Stimulated activated CD4-positive, alpha-beta T cell treated with anti-CD3 and anti-CD28 coated beads, TNF-alpha, amount 100 ng/mL, for 4 hours (primary cell): ENCODE measurements at places on chromosomes 7 and 10.

DNA sequence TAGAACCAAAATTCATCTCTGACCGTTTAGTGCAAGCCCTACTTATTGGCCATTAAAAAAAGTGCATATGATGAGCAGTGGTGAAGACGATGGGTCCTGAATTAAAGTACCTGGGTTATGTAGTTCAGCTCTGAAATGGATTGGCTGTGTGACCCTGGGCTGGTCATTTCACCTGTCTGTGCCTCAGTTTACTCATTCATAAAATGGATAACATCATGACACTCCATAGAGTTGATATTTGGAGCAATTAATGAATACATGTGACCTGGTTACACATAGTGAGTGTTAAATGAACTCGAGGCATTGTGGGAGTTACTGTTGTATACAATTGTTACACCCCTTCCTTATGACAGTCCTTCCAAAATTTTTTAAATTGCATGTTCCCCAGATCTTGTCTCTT, 9.1 kb downstream of the MAP3K8 start:
- DNase-seq: no peak

DNA sequence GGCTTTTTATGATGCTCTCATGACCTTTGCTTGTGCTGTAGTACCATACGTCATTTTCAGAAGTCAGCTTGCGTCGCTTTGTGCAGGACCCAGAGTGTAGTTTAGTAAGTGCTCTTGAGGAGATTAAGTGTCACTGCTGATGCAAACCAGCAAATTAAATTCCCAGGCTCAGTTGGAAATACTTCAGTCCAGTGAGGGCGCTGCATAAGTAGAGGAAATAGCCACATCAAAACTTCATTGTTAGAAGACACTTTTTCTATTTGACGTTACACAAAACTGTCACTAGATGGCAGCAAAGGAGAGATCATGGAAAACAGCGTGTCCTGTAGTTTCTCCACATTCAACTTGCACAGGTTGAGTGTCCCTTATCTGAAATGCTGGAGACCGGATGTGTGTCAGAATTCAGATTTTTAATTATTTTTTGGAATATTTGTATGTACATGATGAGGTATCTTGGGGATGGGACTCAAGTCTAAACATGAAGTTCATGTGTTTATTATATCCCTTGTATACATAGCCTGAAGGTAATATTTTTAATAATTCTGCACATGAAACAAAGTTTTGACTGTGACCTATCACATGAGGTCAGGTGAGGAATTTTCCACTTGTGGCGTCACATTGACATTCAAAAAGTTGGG, 7.9 kb downstream of the ZNF22 start:
- DNase-seq: no peak

- DNase-seq: no peak
Observed at GRCh38 chr10:63396133-63396761, 69.5 kb downstream of the JMJD1C start.

- no peak for DNase-seq
Observed at GRCh38 chr7:121202834-121203233, 126.0 kb upstream of the WNT16 start.

GRCh38 chr7:116515584-116515983, 9.3 kb upstream of the CAV1 start:
- DNase-seq: no peak

- DNase-seq: no peak
Observed at GRCh38 chr7:117135553-117135891, 182.2 kb downstream of the ST7 start.
